ENCODE measurements at places on chromosomes 13 and 19.

DNA sequence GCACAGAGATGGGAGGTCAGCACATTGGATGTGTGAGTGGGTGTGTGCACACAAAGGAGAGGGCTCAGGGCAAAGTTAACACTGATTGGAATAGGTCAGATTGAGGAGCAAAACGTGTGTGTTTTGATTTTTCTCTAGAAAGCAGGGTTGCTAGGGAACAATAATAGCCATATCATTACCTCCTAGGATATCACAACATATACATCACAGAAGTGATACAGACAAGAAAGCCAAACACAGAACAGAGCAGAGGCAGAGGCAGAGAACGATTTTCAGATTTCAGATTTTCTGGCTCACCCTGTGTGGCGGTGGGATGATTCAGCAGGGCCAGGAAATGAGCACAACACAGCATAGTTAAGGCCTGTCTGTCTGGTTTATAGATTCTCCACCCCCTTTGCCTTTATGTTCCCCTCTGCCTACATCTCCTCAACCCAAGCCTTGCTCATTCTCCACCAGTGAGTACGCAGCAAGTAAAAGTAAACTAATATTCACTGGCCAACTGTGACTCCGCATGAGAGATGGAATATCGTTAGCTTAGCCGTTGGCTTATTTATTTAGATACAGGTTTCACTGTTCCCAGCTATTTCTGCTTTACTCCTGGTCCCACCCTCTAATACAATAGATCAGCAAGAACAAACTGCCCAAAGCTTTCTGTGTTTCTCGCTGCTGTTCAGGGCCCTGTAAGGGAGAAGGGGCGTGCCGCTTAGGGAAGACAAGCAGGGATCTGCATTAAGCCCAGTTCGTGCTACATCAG is 182.7 kb upstream of the TSC22D1 start:
- DNase-seq = no peak

DNA sequence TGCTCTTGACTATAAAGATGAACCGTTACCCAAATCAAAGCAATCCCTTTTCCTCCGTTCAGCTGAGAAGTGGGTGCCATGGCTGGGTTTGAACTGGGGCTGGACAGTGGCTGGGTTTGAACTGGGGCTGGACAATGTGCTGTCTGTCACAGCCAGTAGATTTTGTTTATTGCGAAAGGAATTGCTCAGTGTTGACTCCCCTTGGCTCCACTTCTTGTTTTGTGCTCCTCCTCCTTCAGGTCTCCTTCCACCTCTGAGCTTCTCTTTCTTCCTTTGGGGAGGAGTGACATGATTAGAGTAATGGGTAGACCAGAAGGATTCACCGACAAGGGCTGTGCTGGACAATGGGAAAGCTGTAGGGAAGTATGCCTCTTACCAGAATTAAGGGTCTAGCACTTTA is 19.4 kb upstream of the MBNL2 start:
- DNase-seq = no peak

DNA sequence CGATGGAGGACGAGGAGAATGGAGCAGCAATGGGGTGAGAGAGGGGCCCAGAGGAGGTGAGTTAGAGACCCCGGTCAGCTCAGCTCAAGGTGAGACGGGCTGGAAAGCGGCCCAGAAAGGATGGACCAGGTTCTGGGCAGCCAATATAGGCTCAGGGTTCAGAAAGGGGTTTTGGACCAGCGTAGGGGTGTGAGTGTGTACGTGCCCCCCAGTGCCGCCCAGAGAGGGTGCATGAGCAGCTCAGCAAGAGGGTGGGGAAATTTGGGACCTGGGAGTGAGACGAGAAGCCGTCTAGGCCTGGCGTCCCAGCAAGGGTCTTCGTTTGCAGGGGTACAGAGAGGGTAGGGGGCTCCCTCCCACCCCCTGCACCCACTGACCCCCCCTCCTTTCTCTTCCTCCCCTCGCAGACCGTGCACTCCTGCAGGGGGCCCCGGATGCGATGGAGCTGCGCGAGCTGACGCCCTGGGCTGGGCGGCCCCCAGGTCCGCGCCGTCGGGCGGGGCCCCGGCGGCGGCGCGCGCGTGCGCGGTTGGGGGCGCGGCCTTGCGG is 12.1 kb downstream of the FUT6 start:
- DNase-seq = no peak

DNA sequence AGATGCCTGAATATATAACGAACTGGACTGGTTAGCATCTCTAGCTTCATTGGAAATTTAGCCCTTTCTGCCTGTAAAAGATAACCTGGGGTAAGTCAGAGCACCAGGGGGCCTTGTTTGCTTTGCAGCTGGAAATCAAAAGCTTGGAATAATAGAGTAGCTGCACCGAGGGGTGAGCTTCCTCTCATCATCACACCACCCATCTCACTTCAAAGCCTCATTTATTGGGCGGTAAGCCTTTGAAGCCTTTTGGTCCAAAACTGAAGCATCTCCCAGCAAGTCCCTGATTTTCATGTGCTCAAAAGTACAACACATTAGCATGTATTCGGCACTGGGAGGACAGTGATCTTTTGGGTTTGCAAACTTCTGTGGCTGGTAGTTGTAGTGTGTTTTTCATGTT is 405.1 kb downstream of the FOXO1 start:
- DNase-seq = no peak

DNA sequence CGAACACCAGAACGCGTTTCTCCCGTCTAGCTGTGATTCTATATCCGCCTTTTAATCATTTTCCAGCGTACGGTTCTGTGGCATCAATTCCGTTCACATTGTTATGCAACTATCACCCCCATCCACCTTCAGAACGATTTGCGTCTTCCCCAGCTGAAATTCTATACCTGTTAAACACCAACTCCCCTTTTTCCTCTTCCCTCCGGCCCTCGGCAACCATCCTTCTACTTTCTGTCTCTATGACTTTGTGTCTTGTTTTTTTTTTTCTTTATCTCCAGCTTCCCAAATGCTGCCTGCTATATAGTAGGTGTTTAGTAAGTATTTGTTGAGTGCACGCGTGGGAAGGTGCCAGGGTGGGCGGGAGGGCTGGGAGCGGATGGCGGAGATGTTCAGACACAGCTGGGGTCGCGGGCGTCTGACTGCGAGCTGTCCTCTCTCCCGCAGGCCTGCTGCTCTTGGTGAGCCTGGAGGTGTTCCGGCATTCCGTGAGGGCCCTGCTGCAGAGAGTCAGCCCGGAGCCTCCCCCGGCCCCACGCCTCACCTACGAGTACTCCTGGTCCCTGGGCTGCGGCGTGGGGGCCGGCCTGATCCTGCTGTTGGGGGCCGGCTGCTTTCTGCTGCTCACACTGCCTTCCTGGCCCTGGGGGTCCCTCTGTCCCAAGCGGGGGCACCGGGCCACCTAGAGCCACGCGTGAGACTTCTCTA is 20.2 kb downstream of the CACNG6 start:
- DNase-seq = no peak

DNA sequence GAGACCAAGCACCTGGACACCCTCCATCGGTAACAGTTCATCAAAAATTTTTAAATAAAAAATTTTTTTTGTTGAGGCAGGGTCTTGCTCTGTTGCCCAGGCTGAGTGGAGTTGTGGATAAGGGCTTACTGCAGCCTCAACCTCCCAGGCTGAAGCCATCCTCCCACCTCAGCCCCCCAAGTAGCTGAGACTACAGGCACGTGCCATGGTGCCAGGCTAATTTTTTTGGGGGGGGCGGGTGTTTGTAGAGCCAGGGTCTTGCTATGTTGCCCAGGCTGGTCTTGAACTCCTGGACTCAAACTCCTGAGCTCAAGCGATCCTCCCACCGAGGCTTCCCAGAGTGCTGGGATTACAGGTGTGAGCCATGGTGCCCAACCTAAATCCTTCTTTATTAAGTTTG is 4.7 kb downstream of the LGALS7B start:
- no peak for DNase-seq

- no peak for DNase-seq
Observed at GRCh38 chr19:8513036-8513686, 806 bp downstream of the ZNF414 start.

GRCh38 chr13:19845758-19846157 is 17.7 kb downstream of the ZMYM5 start:
- DNase-seq = no peak

DNA sequence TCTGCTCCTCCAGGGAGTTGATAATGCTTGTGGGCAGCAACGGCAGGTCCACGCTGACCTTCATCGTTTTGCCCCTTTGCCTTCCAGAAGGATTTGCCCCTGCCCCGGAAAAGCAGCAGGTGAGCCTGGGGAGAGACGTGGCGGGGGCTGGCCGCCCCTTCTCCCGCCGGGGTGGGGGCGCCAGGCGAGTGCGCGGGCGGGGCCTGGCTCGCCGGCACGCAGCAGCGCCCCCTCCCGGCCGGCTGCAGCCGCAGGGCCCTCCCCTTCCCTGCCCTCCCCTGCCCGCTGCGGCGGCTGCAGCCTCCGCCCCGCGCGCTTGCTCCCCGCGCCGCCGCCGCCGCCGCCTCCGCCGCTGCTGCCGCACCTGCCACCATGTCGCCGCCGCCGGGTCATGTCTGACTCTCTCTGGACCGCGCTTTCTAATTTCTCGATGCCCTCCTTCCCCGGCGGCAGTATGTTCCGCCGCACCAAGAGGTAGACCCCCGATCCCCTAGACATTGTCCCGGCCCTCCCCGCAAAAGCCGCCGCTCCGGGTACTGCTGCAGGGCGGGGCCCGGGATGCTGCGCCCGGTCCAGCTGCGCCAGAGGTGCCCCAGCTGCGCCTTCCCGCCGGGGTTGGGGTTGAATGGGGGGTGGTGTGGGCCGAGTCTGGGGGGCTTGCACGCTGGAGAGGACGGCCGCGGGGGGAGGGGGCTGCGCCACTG is at the start of gene MAST1:
Gene MAST1, plus strand, starts transcription at position 334 of the 704 bp plus-strand sequence. Its CDS starts 58 bp downstream, at position 392.
- DNase-seq = peak; percentile 49

- no peak for DNase-seq
Observed at GRCh38 chr19:8149261-8150094, at the start of gene FBN3. Gene FBN3, minus strand, starts transcription at chr19:8149592. Its CDS starts 2,112 bp downstream, at chr19:8147480.

DNA sequence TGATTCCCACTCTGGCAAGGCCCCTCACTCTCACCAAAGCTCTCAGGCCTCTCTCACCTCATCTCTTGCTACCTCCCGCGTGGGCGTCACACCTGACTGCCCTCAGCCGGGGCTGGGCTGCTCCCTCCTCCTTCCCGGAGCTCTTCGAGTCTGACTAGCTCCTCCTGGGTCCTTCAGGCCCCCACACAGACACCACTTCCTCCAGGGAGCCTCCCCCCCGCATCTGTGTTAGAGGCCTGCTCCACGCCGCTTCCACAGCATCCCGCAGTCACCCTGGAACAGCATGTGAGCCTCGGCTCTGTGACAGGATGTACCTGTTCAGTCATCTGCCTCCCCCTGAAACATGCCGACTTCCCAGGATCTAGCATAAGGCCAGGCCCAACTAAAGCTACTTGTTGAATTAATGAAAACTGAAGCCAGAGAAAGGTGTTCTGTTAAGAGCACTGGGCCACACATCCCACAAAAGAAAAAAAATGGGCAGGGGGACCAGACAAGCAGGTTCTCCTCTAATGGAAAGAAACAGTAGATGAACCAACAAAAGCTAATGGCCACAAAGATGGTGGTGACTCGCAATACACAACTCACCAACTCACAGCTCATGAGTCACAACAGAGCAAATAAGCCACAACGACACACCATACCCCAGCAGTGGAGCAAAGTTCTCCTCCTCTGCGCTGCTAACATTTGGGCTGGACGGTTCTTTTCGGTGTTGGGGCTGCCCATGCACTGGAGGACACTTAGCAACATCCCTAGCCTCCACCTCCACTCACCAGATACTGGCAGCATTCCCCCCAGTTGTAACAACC is 3.0 kb downstream of the PPP6R1 start:
- DNase-seq = peak; percentile 22

DNA sequence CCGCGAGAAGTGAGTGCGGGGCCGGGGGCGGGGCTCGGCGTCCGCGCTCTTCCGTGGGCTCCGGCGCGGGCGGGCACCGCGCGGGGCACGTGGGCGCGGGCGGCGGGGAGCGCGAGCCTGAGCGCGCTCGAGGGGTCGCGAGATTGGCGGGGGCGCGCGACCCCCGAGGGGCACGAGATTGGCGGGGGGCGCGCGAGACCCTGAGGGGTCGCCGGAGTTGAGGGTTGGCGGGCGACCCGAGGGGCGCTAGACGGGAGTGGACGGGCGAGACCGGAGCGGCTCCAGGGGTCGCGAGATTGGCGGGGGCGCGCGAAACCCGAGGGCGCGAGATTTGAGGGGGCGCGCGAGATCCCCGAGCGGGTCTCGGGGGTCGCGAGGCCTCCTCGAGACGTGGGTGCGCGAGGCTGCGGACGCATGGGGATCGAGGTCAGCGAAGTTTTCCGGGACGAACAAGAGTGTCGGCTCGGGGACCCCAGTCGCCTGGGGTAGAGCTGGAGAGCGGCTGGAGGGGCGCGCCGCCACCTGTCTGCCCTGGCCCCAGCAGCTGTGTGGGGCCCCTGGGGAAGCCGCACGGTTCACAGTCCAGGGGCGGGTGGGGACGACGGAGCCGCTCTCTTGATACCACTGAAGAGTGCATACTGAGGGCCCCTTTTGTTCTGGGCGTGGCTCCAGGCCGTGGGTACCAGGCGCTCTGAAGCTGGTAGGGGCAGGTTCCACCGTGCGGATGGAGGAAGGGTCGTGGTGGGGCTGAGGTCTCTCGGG is 682 bp downstream of the SSBP4 start:
- no peak for DNase-seq

DNA sequence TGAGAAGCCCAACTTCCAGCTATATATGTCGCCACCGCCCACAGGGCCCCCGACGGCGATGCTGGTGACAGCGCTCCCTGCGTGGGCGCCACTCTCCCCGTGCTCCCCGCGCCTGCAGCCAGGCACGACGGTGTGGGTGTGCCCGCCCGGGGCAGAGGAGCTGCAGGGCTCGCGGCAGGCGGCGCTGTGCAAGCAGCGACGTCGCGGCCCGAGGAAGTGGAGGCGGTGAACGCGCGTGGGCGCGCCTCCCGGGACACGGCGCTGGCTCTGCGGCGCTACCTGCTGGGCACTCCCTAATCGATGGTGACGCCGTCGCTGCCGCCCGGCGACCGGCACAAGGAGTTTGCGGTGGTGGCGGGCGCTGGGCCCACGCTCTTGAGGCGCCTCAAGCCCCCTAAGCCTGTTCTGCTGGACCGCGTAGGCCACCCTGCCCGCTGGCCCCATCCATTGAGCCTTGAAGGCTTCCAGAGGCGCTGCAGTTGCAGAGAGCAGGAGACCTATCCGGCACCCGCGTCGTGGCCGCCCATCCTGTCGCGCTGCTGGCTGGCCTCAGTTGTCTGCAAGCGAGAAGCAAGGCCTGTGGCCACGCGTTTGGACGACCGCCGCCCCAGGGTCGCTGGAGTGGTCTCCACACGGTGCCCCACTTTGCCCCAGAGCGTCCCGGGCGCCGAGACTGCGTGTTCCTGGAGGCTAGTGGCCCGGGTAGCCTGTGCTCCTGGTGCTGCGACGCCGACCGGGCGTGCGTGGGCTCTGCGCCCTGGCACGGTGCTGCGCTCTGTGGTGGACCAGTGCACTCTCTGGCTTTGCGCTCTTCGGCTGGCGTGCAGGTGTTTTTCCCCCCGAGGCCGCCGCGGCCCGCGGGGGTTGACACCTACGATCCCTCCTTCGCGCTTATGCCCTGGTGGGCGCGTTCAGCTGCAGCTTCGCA is 23.1 kb downstream of the LRFN3 start:
- DNase-seq = peak; percentile 74

GRCh38 chr13:45737571-45738017 is 35.5 kb downstream of the CBY2 start:
- no peak for DNase-seq

GRCh38 chr13:24161010-24161775 is 673 bp downstream of the SPATA13 start:
- DNase-seq = peak; percentile 24

All from T-helper 9 cell (primary cell).